ENCODE measurements at places on chromosomes 6 and 20. TPM values are rescaled to one million over a fixed set of nuclear protein-coding genes. Genes with fewer than 3 reads are reported as not detected.

DNA sequence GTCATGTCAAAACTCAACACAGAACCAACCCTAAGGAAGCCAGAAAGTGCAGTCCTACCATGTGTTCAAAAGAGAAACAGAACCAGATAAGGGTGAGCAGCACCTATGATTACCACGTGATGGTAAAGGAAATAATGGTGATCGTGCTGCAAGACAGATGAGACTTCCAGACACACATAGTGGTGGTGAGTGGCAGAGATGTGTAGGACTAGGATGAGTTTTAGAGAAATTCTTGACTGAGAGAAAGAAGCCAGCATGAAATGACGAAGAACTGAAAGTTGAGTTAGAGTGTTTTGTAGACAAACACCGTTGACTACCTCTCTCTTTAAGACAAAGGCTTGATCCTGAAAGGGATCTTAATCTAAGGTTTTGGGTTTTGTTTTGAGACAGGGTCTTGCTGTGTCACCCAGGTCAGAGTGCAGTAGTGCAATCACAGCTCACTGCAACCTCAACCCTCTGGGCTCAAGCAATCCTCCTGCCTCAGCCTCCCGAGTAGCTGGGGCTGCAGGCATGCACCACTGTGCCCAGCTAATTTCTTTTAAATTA lies 10.6 kb upstream of the BTBD9 start:
- no peak for DNase-seq

DNA sequence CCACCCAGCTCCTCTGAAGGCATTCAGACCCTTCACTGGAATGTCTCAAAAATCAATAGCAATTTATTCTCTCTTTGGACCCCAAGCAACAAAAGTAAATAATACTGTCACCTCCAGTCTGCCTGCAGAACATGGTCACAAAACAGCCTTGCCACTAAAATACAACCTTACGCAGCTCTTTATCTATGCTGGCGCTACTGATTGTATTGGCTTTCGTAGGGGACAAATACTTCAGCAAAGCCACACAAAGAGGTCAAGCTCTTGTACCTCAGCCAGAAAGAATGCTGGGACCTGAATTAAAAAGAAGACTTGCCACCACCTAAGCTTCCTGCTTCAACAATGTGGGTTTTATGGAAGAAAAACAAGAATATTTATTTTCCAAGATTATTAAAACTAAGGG lies 57.2 kb downstream of the PRKN start:
- no peak for DNase-seq

- no peak for DNase-seq
Measured at GRCh38 chr6:11618533-11618932, 81.0 kb downstream of the TMEM170B start.

DNA sequence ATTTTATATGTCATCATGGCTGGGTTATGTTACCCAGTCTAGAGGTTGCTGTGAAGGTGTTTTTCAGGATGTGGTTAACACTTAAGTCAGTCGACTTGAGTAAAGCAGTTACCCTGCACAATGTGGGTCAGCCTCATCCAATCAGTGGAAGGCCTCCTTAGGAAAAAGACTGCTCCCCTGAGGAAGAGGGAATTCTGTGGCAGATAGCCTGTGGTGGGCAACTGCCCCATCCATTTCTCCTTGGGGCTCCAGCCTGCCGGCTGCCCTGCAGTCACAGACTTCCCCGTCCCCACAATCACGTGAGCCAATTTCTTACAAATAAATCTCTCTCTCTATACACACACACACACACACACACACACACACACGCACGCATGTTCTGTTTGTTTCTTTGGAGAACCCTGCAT lies 34.5 kb upstream of the MPC1 start:
- no peak for DNase-seq

DNA sequence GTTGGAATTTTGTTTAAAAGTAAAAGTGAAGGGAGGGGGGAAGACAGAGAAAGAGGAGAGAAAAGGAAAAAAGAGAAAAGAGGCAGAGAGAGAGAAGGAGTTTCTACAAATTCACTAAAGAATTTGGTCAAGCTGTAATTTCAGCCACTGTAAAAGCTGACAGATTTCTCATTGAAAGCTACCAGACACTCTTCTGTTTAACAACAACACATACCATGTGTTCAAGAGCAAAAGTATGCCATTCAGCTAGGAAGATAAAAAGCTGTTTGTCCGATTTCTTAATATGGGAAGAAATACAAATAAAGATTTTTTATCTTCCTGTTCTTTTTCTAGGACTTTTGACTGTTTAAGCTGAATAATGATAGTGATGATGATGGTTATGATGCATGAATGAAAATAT lies 204.8 kb upstream of the RSPO3 start:
- DNase-seq = no peak

The TRMT6 gene
- polyA plus RNA-seq = 9.3 TPM

The LY6G5C gene
- polyA plus RNA-seq = 4.0 TPM

The BTNL2 gene
- not detected for polyA plus RNA-seq

The CST4 gene
- polyA plus RNA-seq = not detected

The TSBP1 gene
- not detected for polyA plus RNA-seq
